Upper lobe of right lung (tissue), 1 donor: ENCODE measurements at places on chromosomes 12 and 14. TPM values are rescaled to one million over a fixed set of nuclear protein-coding genes. Genes with fewer than 3 reads are reported as not detected.

The NRIP2 gene
- total RNA-seq = 0.61 TPM

- no peak for DNase-seq
These were observed 76.9 kb upstream of the HMGA2 start for GRCh38 chr12:65747338-65747737.

- no peak for DNase-seq
These were observed 4.0 kb upstream of the WSCD2 start for GRCh38 chr12:108125073-108125472.

The ATXN7L3B gene
- total RNA-seq = 30.4 TPM

The DENND5B gene
- total RNA-seq = 7.5 TPM

DNA sequence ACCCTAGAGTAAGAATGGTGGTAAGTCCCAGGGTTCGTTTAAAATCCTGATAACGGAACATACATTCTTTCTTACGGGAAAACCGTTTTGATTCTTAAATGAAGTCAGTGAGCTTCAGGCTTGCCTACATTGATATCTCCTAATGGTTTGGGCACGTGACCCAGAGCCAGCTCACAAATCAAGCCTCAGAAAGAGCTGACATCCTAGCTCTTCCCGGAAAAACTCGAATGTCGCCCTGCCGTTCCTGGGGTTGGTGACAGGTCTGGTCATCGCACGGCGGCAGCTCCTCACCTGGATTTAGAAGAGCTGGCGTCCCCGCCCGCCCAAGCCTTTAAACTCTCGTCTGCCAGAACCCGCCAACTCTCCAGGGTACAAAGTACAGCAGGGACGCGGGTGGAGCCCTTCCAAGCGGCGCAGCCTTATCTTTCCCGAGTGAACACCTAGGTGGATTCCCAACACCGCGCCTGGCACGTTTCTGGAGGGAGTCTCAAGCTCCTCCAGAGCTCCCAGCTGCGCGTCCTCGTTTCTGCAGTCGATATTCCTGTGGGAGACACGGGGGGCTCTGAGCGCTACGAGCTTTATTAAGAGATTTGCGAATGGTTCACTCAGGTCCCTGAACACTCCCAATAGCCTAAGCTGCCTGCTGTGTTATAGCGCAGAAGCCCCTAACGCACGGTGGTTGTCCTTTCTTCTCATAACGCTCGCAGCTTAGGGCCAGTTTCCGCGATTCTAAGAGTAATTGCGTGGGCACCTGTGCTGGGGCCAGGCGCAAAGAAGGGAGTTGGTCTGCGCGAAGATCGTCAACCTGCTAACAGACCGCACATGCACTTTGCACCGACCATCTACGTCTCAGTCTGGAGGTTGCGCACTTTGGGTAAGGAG is at the start of gene SSTR1:
Gene SSTR1 (plus strand): TSS at position 169 of the 882 bp plus-strand sequence. CDS start 1,486 bp downstream, outside the sequence.
- peak; percentile 62 for DNase-seq

The A2M gene
- total RNA-seq = 2,772 TPM
